GDM1 (cell line): ENCODE measurements at places on chromosomes 3 and 15.

- DNase-seq = no peak
Measured at GRCh38 chr3:152444029-152444641, 175.4 kb downstream of the MBNL1 start.

DNA sequence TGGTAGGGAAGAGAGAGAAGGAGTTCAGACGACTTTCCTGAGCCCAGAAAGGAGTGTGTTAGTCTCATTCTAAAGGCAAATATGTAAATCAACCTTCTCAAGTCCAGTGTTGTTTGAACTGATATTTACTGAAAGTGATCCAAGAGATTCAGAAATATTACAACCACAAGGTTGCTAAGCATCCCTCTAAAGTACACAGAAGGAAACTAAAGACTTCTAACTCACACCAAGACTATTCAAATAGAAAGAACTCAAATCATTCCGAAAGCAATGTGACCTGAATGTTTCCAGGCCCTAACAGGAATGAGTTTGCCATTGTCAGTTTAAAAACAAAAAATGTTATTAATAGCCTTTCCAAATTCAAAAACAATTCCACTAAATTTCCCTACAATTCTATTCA is 56.9 kb upstream of the VGLL3 start:
- no peak for DNase-seq

GRCh38 chr3:41202834-41203345 is 3.6 kb downstream of the CTNNB1 start:
- peak; percentile 25 for DNase-seq

- no peak for DNase-seq
Measured at GRCh38 chr15:89184886-89185526, 36.4 kb downstream of the RLBP1 start.

GRCh38 chr3:189588070-189588469 is 43.1 kb upstream of the TP63 start:
- no peak for DNase-seq

GRCh38 chr15:74958320-74958907 is 1.8 kb upstream of the RPP25 start:
- DNase-seq = no peak

DNA sequence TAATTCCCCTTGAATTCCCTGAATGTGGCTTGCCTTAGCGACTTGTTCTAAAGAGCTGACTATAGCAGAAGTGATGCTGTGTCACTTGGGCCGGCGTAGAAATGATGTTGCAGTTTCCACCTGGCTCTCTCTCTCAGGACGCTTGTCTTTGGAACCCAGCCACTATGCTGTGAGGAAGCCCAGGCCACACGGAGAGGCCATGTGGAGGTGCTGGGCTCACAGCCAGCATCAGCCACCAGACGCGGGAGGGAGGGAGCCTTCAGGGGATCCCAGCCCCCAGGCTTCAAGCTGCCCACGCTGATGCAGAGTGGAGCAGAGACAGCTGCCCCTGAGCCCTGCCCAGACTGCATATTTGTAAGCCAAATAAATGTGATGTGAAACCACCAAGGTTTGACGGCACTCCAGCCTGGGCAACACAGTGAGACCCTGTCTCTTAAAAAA is 18.6 kb downstream of the RNU5B-1 start:
- no peak for DNase-seq

GRCh38 chr3:127428344-127428997 is 140.6 kb upstream of the PRR20G start:
- DNase-seq = no peak

- no peak for DNase-seq
Measured at GRCh38 chr15:93894438-93895036, 336.8 kb upstream of the MCTP2 start.

- DNase-seq = peak; percentile 6
Measured at GRCh38 chr15:32104061-32104995, 74.0 kb downstream of the CHRNA7 start.

DNA sequence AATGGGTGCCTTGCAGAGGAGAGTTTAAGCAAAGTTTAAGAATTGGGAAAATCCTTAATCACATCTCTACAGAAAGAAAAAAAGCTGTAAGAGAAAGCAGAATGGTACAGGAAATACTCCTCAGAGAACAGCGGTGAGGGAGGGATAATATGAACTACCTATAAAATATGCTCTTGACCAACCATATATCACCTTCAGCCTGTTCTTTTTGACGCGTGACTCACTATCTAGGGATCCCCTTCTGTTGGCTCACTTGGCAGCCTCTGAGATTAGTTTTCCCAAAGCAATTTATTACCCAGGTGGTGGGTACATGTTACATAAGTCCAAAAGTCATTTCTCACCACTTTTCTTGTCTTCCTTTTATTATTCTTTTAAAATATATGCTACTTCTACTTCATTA is 97.7 kb downstream of the CNTN6 start:
- DNase-seq = no peak

DNA sequence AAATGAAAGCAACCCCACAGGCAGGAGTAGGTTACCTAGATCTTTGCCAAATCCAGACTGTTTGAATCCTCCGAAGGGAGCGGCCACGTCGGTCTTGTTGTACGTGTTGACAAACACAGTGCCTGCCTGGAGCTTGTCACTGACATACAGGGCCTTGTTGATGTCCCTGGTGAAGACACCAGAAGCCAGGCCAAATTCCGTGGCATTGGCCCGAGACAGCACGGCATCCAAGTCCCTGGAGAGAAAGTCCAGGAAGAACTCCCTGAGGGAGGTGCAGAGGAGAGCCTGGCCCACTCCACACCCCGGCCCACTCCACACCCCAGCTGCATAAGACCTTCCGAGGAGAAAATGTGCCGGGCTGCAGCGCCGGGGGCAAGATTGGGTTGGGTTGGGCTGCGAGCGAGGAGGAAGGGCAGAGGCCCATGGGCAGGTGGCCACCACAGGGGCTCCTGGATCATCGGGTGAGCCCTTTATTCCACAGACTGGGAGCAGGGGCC is 21.8 kb upstream of the SLC41A3 start:
- DNase-seq = no peak

DNA sequence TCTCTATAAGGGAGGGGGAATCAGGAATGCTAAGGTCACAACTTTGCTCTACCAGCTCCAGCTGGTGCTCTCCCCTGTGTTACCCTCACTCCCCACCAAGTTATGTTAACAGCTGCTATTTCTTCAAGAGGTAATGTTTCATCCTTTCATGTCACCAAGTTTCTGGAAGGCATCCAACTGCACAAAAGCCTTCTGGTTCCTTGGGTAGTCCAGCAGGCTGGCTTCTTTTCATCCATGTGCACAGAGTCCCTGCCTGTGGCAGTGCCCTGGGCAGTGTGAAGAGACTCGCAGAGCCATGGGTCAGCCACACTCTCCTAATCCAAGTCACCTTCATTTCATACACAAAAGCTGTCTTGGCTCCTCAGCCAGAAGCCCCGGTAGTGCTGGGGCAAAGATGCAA is 737.5 kb upstream of the LMCD1 start:
- no peak for DNase-seq

GRCh38 chr3:126348308-126348920 is 8.8 kb downstream of the KLF15 start:
- DNase-seq = no peak

GRCh38 chr15:37076543-37076942 is 23.8 kb downstream of the MEIS2 start:
- no peak for DNase-seq

GRCh38 chr3:61646851-61647525 is 85.6 kb downstream of the PTPRG start:
- DNase-seq = no peak

DNA sequence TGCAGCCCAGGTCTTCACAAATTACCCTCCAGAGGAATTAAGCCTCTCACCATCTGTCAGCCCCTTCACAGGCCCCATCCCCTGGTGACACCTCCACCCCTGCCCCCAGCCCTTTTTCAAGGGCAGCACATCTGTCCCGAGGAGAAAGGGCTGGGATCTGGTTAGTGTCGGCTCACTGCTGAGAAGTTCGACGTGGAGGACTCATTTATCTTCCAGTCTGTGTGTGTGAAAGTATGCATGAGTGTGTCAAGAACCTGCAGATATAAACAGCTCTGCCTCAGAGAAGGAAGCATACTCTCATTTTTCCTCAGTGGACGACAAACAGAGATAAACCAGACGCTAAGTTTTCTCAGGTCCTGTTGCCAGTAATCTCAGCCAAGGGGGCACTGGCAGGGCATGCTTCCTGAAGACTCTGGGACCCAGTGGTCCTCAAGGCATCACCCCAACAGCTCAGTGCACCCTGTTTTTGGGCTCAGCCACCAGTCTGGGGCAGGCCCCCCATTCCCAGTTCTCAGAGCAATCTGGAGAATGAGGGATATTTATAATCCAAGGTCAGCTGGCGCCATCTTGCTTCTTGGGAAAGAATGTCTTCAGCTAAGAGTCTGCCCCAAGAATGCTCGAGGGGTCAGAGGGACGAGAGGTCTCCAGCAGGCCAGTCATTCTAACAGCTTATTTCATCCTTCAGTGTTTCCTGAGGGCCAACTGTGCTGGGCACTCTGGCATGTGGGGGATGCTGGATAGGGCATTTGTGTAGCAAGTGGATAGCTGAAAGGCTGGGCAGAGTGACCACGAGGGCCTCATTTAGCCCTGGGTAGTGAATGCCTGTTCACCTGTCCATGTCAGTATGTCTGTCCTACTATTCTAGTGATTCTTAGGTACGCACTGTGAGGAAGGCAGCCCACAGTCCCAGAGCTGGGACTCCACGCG is 73.6 kb downstream of the ADCY5 start:
- DNase-seq = no peak

DNA sequence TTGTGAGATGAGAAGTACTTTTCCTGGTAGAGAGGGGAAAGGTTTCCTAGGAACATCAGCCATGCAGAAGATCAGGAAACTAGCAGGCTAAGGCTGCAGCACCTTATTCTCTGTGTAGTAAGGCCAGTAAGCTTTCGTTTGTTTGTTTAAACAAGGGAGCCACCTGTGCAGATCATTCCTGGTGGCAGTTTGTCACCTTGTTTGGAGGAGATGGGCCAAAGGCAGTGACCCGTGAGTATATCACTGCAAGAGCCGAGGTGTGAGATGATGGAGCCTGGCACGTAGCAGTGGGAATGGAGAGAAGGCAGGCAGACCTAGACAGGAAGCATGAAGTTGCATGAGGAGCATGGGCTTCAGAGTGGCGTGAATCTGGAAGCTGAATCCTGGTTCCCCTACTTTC is 19.6 kb downstream of the ATG7 start:
- DNase-seq = no peak
